ENCODE measurements at places on chromosomes 3 and 15. TPM values are rescaled to one million over a fixed set of nuclear protein-coding genes. Genes with fewer than 3 reads are reported as not detected.

CACNA1D gene
- 2.9 TPM for total RNA-seq

GRCh38 chr15:52348056-52348745 lies 52.6 kb upstream of the MYO5C start:
- DNase-seq = no peak

- DNase-seq = no peak
Observed at GRCh38 chr3:193148688-193149473, 92.1 kb upstream of the PLAAT1 start.

DNA sequence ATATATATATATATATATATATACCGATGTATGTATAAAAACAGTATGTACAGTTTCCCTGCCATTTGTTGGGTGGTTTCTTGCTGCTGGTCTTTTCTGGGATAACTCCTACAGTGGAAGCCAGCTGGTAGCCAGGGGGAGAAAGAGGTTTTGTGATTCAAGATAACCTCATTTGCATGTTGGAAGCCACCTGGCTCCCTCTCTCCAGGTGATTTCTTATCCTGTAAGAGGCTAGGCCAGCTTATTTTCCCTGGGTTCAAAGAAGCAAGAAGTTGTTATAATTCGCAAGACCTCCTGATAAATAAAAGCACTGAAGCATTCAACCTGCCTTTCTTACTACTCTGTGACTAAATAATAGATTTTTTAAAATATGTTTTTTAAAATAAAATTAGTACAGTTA lies 443.3 kb downstream of the VGLL3 start:
- peak; percentile 49 for DNase-seq

- no peak for DNase-seq
Observed at GRCh38 chr3:110736332-110736731, 335.3 kb upstream of the NECTIN3 start.

All from H1 (cell line).